NCI-H1105 treated with DMSO at 0.1 percent for 48 hours (cell line): ENCODE measurements at places on chromosomes 2 and 18.

DNA sequence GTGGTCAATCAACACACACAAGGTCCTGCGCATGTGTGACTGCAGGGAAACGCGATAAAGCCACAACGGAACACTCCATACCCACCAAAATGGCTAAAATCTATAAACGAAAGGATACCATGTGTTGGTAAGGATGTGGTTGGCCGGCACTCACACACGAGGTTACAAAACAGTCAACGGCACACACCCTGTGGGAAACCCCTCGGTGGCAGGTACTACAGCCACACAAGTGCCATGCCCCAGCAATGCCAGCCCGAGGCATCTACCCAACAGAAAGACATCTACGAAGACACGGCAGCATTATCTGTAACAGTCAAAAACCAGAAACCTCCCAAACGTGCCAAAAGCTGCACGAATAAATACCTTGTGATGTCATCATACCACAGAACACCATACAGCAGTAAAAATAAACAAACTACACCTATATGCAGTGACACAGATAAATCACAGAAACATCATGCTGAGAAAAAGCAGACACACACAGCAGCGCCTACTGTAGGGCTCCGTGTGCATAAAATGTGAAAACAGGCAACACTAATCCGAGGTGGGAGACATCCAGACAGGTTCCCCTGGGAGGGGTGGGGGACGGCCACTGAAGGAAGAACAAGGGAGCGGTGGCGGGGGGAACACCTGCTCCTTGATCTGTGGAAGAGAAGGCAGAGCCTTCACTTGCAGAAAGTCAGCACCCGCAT lies 36.7 kb downstream of the HDAC4 start:
- no peak for DNase-seq

GRCh38 chr2:54669677-54670484 lies 53.6 kb upstream of the EML6 start:
- DNase-seq = no peak

- DNase-seq = no peak
Measured at GRCh38 chr2:112757265-112757664, 7.1 kb downstream of the CKAP2L start.

DNA sequence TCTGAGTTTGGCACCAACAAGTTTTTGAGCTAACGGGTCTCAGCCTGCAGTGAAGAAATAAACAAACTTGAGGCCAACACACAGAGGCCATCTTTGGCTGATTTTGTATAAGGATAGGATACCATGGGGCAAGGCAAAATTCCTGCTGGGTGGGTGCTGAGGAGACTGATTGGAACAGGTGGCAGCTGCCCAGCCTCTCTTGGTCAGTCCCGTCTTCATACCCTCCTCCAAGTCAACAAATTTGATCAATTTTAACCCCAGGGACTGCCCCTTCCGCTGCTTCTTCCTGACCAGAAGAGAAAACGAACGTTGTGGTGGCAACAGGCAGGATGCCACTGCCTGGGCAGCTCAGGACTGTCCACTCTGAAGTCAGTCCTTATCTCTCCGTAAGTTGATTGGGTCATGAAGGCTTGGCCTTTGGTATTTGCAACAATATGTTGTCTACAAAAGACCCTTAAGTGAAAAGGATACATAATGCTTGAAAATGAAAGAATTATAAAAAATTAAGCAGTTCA lies 139.3 kb downstream of the SPP2 start:
- DNase-seq = no peak

- DNase-seq = no peak
Measured at GRCh38 chr18:70019991-70020390, 72.3 kb upstream of the CD226 start.
